ENCODE measurements at places on chromosomes 11 and 22.

DNA sequence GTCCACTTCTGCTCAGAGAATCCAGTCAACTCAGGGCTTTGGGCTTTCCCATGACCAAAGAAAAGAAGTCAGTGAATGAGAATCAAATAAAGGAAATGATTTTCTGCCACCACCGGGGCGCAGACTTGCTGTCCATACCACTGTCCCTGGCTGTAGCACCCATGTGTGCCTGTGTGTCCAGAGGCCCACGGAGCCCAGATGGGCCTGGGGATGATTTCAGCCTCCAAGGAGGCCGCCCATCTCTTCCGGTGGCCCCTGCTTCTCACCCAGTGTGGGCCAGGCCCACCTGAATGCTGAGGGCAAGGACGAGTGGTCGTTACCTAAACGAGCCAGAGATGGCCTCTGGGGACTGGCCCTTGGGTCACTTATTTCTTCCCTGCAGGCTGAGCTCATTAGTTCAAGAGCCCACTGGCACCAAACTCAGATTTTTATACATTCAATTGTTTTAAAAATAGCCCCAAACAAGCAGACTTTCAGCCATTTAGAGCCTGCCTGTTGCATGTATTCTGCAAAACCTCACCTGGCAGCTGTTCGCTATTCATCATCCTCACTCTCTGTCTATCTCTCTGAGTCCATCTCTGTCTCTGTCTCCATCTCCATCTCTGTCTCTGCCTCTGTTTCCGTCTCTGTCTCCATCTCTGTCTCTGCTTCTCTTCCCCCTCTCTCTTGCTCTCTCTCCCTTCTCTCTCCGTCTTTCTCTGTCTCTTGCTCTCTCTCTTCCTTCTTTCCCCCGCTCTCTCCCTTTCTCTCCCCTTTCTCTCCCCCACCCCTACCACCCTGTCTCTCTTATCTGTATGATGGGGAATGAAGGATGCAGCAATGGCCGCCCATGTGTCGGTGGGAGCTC lies 24.2 kb downstream of the KRTAP5-5 start:
- ATAC-seq, result peak; percentile 9

DNA sequence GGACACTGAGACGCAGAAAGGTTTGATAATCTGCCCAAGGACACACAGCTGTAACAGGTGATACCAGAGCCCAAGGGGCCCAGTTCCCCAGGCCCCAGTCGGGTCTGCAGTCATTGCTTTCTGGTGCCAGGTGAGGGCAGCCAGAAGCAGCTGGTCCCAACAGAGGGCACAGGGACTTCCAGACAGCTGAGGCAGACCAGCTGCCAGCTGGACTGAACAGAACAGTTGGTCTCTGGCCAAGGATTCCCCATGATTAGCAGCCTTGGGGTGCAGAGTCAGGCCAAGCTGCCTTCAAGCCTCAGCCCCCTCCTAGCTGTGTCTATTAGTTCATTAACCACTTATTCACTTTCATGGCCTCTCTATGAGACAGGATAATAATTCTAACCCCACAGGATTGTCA lies 105.6 kb downstream of the RRAS2 start:
- ATAC-seq, result no peak

DNA sequence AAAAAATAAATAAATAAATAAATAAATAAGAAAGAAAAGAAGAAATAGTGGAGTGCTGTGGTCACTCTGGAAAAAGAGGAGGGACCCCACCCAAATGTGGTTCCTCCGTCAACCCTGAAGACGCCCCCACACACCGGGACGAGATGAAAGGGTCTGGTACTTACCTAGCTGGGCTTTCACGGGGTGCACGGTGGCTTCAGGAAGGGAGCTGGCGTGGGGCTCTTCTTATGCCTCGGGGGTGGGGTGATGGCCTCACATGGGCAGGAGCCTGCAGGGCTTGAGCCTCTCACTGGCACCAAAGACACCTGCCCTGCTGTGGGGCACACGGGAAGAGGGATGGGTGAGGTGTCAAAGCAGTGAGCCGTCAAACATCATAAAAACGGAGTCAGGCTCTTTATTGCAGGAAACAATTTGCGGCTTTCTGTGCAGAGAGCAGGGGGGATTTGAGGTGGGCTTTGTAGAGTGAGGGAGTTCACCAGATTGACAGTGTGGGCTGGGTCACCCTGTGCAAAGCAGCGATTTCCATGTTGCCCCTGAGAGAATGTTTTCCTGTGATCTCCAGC lies 28.0 kb upstream of the KRTAP5-6 start:
- ATAC-seq, result no peak

DNA sequence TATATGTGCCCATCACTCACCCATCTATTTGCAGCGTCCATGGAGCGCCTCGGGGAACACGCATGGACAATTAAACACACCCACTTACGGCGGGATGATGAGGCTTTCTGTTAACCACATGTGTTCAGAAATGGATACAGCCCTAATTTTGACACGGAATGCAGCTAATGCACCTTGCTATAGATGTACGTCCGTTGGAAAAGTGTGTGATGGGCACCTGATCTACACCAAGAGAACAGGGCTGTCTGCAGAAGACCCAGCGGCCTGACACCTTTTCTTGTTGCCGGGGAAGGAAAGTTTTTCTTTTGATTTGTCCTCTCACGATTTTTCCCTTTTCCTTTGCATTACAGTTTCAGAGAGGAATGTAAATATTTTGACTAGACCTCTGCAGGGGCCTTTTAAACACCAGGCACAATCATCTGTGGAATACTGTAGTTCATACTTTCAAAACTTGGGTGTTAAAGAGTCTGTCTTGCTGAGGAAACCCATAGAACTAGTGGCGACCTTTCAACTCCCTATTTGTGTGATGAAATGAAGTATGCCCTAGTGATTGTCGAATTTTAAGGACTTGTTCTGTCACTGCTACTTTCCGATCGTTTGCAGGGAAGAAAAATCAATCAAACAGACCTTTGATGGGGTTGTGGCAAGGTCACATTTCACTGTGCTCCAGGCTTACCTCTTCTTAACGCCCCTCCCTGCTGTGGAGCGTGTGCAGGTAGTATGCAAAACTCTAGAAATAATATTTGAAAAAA lies 16.5 kb upstream of the PAX6 start:
- ATAC-seq, result no peak

DNA sequence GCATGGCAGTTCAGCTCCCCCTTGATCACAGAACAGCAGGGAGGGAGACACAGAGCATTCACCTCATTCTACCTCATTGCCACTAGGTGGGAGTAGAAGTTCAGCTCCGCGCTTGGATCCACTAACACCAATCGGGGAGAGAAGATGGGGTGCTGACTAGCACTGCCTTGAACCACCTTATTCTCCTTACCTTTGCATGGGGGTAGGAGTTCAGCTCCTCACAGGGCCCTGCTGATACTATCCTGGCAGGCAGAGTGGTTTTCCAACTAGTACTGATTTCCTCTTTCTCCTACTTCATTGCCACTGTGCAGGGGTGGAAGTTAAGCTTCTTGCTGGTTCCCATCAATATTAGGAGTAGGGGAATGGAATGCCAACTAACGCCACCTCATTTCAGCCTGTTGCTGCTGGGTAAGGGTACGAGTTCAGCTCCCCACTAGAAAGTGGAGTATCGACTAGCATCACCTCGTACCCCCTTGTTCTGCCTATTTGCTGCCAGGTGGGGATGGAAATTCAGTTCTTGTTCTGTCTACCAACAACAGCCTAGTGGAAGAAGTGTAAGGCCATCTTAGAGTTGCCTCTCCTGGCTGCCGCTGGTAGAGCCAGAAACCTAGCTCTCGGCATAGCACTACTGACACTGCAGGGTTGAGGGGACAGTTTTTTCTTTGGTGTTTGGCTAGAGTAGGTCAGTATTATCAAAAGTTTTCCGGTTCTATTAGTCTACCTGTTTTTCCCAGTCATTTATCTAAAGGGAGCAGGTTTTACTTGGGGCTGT lies 550.9 kb upstream of the CCDC90B start:
- ATAC-seq, result peak; percentile 99

GRCh38 chr11:112871909-112872500 lies 89.2 kb upstream of the NCAM1 start:
- no peak for ATAC-seq

- ATAC-seq, result no peak
Observed at GRCh38 chr11:17816232-17816931, 81.8 kb downstream of the KCNC1 start.

- ATAC-seq, result no peak
Observed at GRCh38 chr22:20101638-20102037, 14.3 kb upstream of the RANBP1 start.

- ATAC-seq, result no peak
Observed at GRCh38 chr11:57752954-57753353, 1.3 kb upstream of the BTBD18 start.

DNA sequence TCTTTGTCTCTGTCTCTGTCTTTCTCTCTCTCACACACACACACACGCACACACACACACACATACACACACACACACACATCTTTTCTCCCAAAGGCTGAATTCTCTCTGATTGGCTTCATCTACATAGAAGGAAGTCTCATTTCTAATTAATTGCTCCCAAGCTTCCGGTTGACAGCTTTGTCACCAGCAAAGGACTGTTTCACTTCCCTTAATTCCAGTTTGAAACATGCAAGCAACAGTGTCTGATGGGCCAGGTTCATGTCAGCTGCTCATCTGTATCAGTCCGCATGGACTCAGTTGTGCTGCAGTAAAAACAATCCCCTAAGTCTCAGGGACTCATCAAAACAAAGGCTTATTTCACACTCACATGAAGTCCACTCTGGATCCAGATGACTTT lies 16.2 kb upstream of the PVALB start:
- ATAC-seq, result no peak

DNA sequence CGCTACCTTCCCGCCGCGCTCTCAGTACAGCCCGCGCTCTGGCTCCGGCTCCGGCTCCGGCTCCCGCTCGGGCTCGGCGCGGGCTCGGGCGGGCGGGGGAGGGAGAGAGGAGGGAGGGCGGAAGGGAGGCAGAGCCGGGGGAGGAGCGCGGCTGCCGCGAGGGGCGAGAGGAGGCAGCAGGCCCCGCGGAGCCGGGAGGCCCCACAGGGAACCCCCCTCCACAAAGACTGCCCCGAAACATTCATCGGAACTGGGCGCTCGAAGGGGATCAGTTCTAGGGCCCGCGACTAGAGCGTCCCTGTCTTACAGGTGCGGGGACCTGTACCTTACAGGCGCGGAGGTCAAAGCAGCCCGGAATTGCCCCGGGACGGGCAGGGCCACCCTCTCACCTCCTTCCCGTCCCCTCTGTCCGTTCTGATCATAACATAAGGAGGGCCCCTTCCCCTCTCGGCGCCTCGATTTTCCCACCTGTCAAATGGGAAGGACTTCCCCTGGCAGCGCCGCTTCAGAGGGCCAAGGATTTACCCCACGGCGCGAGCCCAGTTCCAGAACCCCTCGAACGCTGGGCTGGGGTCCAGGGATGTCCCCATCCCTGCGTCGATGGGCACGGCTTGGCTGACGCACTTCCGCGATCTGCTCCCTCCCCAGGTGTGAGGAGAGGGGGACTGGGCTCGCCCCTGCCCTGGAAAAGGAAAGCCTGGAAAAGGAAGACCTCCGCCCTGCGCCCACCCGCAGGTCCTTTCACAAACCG lies at the start of gene SHISA8:
TSS of gene SHISA8 (minus strand) at position 40 of the 751 bp plus-strand sequence. CDS start 407 bp downstream, outside the sequence.
- peak; percentile 23 for ATAC-seq

DNA sequence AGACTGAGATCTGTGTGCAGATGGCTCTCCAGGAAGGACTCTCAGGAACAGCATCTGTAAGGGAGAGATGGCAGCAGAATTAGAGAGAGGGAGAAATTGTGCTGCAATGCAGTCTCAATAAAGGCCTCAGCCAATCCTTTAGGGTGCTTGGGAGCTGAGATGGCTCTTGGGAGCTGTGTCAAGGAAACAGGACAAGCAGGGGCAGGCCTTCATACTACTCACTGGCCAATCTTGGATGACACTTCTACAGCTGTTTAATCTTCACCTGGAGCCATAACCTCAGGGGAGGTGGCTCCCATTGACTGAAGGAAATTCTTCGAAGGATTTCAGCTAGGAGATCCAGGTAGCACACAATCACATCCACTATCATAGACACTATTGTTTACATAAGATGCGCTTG lies 10.0 kb downstream of the OR5B21 start:
- no peak for ATAC-seq

- ATAC-seq, result peak; percentile 51
Observed at GRCh38 chr11:125807909-125808308, 20.0 kb downstream of the PATE3 start.

DNA sequence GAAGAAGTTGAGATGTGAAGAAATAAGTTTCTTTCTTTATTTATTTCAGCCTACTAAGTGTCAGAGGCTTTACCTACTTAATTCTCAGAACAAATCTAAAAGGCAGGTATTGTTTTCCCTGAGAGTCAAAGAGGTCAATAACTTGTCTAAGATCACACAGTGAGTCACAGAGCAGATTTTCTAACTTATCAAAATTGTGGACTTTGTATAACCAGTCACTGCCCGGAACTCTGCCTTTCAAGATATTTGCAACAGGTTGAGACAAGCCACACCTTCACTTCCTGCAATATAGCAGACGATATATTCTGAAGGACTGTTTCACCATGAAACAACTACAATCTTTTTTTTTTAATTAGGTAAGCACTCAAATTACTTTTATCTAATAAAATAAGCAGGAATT lies 10.5 kb upstream of the MMP3 start:
- ATAC-seq, result no peak

GRCh38 chr22:40714499-40715337 lies 35.4 kb downstream of the MCHR1 start:
- no peak for ATAC-seq

DNA sequence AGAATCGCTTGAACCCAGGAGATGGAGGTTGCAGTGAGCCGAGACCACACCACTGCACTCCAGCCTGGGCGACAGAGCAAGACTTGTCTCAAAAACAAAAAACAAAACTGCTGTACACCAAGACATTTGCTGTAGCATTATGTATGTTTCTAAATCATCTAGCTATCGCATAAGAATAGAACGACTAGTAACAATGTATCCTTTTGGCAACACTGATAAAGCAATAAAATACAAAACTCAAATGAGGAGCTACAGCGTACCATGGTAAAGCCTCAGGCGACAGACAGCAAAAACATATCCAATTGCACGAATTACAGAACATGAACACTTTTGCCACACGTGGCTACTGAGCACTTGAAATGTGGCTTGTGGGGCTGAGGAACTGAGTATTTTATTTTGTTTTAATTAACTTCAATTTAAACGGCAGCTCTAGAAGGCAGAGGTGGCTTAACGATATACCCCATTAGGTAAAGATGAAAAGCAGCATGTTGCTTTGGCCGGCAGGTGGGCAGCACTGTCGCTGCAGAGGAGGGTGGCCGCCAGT lies 2.3 kb downstream of the TUBGCP6 start:
- ATAC-seq, result no peak

DNA sequence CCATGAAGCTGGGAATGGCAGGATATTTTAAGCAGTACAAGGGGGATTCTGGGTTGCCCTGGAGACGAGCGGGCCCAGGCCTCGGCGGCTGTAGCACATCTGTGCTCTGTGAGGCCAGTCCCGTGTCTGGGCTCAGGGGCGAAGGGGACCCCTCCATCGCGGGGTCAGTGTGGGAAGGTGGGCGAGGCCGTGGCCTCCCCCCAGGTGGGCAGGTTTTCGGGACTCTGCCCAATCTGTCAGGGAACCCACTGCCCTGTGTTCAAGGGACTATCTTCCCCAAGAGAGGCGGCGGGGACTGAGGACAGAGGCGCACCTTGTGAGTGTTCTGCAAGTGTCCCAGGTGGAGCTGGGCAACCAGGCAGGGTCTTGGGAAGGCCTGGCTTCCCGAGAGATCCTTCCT lies 336.6 kb downstream of the CTTN start:
- ATAC-seq, result no peak

GRCh38 chr22:35523167-35523947 lies 17.3 kb upstream of the RASD2 start:
- no peak for ATAC-seq

Data from SK-N-SH treated with all-trans-retinoic acid at 6 μM for 48 hours (cell line).